ENCODE measurements at places on chromosomes 3 and 15.

DNA sequence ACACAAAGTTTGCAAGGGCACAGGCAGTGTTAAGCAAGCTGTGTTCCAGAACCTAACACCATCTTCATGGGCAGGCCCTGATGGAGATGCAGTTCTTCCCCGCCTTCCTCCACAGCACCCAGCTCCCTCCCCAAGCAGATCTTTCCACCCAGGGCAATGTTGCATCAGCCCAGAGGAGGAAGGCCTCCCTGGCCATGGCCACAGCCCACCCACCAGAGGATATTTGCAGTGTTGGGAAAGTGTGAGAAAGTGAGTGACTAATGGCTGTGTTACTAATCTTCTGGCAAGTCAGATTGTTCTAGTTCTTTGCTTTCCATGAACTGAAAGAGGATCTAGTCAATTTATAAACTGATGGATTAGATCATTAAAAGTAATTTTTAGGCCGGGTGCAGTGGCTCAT, 42.0 kb upstream of the ATP10A start:
- DNase-seq = no peak

GRCh38 chr3:15384510-15385237, 42.7 kb downstream of the METTL6 start:
- no peak for DNase-seq

DNA sequence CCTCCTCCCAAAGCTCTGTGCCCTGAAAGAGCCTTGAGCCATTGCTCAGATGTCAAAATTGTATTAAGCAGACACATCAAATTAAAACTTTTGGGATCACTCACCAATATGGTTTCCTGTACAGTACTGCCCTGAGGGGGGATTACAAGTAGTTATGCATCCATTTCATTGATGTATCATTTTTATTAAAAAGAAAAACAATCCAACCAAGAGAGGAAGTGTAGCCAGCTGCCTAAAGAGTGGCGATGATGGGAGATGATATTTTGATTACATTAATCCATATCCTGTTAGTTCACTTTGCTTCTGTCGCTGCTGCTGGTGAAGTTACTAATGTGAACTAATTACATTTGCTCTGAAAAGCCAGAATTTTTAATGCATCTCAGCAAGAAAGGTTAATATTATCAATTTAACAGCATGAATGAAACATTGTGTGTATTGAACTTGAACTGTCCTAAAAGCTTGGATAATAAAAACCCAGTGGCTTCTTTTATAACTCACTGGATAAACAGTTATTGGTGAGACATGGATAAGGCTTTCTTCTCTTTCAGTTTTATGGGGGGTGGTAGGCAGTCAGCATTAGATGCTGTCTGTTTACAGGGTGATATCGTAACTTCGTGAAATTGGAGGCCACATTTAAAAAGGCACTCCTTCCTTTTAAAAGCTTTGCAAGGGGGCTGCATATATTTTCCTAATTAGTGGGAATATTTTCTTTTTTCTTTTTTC, 87.7 kb downstream of the IGF1R start:
- DNase-seq = no peak

DNA sequence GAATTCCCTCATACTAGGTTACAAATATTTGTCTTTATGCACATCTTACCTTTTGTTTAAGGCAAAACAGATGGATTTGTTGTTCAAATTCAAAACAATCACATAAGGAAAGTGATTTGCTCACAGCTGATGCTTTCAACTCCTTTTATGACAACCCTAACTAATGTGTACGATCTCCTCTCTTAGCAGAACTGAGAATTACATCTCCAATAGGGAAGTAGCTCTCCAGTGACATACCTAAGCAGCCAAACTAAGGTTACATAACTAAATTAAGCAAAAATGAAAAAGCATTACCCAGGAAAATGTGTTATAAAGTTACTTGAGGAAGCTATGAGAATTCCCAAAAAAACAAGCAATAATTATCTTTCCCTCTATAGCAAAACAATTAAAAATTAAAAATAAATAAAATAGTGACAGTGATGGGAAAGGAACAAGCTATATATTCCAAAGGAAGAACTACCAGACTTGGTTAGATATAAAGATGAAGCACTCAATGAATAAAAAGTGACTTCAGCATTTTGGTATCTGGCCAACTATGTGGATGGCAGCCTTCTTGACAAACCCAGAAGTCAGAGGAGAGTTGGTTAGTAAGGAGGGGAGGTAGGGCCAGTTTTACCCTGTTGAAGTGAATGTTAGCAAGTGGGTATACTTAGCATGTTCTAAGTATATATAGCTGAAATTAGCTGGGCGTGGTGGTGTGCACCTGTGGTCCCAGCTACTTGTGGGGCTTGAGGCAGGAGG, 32.4 kb downstream of the PEAK1 start:
- peak; percentile 23 for DNase-seq

GRCh38 chr15:43420435-43420834, 49.5 kb downstream of the TUBGCP4 start:
- DNase-seq = no peak

DNA sequence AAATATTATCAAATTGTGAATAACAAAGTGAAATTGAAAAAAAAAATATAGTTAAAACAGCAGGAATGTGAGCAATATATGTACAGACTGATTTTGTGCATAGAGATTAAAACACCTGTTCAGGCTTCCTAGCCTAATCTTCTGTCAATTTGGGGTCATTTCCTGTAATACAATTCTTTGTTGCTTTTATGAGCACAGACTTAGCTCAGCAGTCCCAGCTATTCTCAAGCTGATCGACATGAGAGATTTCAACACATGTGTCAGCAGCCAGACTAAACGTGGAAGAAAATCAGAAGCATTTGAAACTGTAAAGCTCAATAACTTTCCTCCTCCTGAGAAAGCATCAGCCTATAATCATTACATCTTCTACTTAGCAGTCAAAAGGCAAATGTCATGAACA, 1.6 kb upstream of the FHIT start:
- DNase-seq = no peak

DNA sequence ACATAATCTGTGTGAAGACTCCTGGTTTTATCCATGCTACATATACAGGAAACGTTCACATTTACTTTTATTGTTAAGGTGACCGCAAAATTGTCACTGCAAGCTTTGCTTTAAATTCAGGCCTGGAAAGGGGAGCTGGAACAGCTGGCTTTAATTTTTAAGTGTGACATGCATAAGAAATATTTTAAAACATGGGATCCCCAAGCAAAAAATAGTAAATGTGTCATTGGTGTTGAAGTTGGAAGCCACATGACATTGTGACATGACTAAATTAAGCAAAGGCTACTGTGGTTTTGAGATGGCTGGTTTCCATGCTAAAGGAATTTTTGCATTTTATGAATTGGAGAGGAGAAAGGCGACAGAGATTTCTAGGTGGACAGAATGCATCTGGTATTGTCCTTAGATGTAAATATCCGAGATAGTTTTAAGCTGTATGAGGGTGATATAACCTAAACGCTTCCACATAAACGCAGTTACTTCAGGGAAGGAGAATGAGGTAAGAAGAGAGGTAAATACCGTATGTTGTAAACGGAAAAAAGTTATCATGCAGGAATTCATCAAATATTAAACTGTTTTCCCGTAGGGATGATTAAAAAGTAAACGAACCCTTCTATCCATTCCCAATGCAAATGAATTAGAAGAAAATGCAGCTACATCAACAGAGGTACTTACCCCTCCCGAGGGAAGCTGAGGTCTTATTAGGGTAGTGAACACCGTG, 927 bp upstream of the FYTTD1 start:
- DNase-seq = peak; percentile 43

DNA sequence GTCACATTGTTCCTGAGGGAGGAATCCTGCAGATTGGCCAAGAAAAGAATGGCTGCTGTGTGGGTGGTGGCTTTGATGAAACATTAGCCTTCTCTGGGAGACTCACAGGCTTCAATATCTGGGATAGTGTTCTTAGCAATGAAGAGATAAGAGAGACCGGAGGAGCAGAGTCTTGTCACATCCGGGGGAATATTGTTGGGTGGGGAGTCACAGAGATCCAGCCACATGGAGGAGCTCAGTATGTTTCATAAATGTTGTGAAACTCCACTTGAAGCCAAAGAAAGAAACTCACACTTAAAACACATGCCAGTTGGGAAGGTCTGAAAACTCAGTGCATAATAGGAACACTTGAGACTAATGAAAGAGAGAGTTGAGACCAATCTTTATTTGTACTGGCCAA, 6.1 kb downstream of the PTX3 start:
- no peak for DNase-seq

DNA sequence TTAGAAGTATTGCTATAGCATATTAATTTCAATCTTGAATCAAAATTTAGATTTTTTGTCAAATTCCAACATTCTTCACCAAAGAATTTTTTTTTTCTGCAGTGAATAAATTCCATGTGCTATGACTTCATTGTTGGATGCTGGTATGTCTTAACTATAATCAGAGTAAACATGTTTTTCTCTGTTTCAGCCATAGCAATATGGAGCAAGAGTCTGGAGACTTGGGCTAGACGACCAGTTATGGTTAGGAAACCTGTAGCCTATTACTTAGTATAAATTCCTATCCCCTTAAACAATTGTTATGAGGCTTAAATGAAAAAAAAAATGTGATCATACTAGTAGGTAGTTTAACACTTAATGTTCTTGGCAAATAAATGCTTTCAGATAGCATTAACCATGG, 431.9 kb upstream of the FRG2C start:
- no peak for DNase-seq

DNA sequence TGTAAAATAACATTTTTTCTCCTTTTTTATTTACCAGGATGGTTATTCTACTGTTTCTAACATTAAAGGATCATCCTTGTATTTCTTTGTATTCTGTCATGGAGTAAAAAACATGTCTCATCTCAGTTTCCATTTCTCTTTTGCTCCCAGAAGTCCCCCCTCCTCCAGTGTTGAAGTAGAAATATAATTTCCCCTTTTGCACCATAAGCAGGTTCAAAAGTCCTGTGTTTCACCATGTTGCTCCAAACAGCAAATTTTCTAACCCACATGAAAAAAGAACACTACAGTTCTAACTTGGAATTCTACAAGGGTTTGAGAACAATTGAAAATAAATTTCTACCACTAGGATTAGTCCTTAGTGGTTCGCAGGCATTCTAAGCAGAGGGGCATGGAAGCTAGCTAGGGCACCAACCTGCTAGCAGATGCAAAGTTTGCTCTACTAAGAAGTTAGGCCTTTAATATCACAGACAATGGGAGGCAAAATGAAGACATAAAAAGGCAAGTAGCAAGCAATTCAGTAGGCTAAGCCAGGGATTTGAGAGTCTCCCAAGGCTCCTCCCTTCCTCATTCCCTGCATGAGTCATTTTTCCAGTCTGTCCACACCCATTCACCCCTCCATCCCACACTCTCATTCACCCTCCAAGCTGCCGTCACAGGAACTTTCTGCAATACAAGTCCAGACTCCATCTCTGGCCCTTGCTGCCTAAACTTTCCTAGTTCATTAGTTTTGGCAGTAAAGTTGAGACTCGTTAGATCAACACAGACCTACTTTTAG, 2.3 kb upstream of the MBNL1 start:
- DNase-seq = no peak

GRCh38 chr15:70047386-70048197, 50.1 kb downstream of the TLE3 start:
- no peak for DNase-seq

GRCh38 chr3:53027254-53027844, 18.5 kb downstream of the SFMBT1 start:
- DNase-seq = no peak

DNA sequence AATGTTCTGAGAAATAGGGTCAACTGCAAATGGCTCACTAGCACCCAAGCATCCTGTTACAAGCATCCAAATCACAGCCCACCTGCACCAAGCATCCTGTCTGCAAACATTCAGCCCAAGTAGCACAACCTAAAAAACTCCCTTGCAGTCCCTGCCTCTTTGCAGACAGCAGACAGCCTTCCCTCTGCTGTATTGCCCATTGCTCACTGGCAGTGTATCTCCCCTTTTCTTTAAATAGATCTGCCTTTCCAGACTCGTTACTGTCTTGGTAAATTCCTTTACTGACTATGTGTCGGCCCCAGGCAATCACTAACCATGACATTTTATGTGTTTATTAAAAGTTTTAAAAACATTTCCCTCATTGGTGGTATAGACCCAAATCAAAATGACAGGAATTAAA, 155.4 kb downstream of the ADAMTSL3 start:
- DNase-seq = no peak

- DNase-seq = no peak
Measured at GRCh38 chr3:64216274-64217147, 8.8 kb downstream of the PRICKLE2 start.
